ENCODE measurements at places on chromosomes 2 and 18.

GRCh38 chr2:158099716-158100115 is 2.0 kb upstream of the UPP2 start:
- no peak for DNase-seq

DNA sequence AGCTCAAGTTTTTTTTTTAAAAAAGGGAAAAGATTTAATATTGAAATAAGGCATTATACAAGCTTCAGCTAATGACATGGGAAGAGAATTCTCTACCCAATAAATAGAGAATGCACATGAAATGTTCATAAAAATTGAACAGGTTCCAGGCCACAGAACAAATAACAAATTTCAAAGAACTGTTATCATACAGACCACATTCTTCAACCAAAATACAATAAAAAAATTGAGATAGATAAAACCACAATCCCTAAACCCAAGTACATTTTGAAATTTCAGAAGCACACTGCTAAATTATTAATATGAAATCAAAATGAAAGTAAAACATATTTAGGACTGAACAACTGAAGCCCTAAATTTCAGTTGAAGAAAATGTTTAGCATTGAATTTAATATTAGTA is 89.6 kb downstream of the BCL2 start:
- DNase-seq, result no peak

DNA sequence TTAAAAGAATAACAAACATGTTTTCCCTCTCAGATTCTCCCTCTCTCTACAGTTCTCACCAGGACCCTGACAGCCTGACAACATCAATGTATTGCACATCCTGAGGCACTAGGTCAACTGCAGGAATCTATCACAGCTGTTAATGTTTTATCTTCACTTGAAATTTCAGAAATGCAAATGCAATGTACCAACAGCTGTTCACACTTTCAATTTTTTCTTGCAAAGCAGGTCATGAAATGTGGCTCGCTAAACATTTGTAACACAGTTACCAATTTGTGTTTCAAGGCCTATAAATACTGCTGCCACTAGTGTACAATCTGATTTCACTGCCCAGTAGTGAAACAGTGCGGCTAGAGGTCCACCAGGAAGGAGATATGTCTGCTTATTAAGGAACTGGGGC is 147.8 kb downstream of the EXOC6B start:
- DNase-seq, result no peak

DNA sequence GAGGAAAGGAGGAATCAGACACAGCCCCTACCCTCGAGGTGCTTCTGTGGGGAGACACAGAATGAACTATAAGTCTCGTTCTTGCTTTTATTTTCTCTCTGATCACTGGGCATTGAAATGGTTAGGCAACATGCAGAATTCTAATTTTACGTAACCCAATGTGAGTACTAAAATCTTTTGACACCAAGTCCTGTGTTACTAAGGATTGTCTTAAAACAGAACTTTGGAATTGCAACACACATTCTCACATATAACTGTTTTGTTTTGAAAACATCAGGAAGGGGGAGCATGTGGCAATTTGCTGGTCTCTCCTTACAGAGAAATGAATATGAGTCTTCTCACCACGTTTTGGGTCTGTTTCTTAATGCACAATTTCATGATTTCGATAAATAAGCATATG is 23.6 kb upstream of the SULT1C4 start:
- no peak for DNase-seq

GRCh38 chr18:43507842-43508481 is 230.7 kb upstream of the SYT4 start:
- no peak for DNase-seq

DNA sequence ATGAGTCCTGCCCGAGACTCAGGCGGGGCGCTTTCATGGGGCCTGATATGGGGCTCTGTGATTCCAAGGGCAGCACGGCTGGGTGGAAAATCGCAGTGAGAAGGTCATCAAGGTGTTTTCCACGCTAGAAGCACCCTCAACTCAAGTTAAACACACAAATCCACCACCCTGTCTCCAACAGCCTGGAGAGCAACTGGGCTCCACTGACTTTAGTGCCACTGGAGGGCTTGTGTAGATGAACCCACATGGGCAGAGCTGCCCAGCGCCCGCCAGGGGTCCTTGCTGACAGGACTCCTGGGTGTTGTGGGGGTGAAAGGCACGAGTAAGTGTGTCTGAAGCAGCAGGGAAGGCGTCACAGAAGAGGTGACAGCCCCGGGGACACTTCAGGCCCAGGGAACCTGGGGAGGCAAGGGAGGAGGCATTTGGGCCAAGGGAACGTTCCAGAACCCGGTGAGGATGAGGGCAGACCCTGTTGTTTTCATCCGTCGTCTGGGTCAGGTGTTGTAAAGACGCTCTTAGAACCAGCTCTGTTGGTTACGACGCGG is 51.8 kb upstream of the CTDP1 start:
- DNase-seq, result no peak

DNA sequence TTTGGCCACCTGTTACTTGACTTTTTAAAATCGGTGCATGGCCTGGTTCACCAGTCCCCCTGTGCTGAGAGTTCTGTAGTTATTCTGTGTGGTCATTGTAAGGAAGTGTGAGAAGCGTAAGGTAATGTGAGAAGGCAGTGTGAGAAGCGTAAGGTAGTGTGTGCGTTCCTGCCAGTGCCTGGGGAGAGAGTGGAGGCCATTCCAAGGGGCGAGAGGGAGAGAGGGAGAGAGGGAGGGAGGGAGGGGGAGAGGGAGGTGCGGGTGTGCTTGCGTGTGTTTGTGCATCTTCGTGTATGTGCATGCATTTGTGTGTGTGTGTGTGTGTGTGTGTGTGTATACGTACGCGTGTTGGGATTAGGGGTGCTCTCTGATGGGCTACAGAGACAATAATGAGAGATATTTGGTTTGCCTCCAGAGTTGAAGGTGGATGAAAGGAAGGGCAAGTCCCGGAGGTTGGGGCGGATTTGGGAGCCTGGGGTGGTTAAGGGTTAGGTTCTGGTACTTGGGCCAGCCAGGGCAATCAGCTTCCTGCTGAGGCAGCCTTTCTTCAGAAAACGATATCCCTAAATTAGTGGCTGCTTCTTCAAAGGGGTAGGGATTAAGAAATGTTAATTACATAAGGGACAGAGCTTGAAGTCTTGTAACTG is 53.7 kb downstream of the SGPP2 start:
- no peak for DNase-seq

- DNase-seq, result no peak
Measured at GRCh38 chr2:111108745-111109271, 11.9 kb upstream of the BCL2L11 start.

DNA sequence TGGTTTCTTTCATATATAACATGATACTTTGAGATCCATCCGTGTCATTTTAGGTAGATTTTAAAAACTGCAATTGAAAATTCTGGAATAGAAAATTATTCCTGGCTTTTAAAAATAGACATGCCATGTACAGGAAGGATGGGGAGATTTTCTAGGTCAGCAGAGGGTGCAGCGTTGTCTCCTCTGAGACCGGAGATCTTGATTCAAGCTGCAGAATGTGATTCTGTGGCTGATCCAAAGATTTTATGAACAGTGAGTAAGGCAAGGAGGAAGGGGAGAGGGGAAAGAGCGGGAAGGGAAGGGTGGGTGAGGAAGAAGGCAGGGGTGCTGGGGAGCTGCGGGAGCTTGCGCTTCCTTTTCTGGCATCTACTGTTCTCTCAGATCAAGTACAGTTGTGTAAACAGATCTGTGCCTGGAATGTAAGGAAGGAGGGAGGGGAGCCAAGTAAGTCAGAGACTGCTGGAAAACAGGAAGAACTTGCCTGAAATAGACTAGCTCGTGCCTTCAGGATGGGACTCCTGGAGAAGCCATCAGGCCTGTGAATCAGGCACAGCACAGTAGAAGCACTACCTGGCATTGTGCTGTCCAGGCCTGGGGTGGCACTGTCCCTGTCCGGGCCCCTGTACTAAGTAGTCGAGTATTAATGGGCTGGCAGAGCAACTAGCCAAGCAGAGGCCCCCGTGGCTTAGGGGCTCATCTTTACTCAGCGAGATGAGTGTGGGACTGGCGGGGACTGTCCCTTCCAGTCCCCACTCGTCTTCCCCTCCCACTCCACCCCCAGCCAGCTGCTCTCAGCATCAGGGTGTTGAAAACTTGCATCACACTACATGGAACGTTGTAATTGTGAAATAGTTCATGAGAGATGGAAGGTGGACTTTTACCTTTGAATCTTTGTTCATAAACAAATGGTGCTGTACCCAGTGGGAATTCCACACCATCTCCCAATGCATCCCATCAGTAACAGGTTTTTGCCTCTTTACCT is 163.5 kb downstream of the UXS1 start:
- no peak for DNase-seq

GRCh38 chr2:72148837-72149555 is 1.3 kb upstream of the CYP26B1 start:
- DNase-seq, result no peak

DNA sequence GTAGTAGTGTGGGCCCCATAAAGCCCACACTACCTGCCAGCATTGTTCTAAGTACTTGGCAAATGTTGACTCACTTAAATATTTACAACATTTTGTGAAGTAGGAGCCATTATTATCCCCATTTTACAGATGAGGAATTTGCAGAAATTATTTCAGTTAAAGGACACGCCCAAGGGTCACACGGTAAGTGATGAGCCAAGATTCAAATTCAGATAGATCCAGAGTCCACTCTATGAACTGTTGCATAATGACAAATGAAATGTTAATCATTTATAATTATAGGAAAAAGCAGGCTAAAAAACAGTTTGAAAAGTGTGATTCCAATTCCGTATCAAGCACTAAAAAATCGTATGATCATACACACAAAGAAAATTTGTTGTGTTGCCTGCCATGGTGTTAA is 108.4 kb downstream of the MDH1 start:
- no peak for DNase-seq

- DNase-seq, result no peak
Measured at GRCh38 chr18:75200071-75200470, 8.9 kb downstream of the PTGR3 start.

DNA sequence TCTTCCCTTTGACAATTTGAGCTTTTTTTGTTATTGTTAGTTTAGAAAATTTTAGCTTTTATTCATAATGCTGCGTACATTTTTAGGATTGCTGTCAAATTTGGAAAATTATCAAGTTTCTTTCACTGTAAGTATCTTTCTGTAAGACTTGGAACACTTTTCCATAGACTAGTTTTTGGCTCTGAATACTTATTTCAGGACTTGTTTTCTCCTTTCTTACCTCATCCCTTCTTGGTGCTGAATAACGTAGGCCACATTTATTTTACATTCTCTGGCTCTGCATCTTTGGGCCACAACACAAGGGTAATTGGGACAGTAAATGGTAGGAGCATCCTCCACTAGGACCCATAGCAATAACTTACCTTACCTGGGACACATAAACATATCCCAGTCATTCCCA is 85.1 kb downstream of the CCDC85A start:
- DNase-seq, result no peak

DNA sequence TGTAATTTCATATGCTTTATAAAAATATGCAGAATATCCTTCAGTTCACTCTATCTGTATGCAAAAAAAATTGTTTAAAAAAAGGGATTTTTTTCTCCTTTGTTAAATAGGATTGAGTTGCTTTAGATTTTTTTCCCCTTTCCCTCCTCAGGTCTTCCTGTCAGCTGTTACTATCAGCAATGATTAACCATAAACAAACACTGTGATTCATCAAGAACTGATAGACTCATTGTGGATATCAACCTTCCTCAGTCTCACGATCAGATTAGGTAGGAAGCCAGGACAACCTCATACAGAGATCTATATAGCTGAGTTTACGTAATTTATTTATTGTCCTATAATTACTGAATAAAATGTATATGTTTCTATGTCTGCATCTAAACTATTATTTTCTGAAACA is 2136.2 kb upstream of the CELF4 start:
- DNase-seq, result no peak

- DNase-seq, result no peak
Measured at GRCh38 chr2:11947956-11948355, 201.5 kb downstream of the LPIN1 start.

GRCh38 chr2:139165041-139165440 is 384.9 kb upstream of the NXPH2 start:
- DNase-seq, result no peak

GRCh38 chr2:122758967-122759366 is 1003.5 kb downstream of the TSN start:
- no peak for DNase-seq

- DNase-seq, result no peak
Measured at GRCh38 chr2:46036929-46037328, 260.3 kb upstream of the EPAS1 start.

- no peak for DNase-seq
Measured at GRCh38 chr2:240411261-240412160, 24.0 kb upstream of the GPC1 start.

DNA sequence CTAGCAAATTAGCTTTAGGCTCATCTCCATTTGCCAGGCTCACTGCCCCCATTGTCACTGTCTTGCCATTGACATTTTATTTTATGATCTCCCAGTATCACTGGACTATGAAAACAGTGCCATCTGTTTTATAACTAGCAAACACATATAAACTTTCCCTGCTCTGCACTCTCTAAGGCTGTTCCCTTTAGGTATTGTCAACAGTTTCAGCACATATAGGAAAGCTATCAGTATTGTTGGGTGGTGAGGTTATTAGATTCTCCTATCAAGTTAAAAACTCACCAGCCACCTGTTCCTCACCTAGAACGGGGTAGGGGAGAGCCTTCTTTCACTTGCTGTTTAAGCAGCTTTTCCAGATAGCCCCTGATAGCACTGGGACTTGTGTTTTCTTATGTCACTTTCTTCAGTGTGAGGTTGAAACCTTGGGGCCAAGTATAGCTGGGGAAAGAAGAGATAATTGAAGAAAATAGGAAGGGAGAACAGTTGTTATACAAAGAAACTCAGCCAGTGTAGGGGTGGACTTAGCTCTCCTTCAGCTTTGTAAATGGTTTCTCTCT is 32.5 kb downstream of the CFLAR start:
- DNase-seq, result no peak

DNA sequence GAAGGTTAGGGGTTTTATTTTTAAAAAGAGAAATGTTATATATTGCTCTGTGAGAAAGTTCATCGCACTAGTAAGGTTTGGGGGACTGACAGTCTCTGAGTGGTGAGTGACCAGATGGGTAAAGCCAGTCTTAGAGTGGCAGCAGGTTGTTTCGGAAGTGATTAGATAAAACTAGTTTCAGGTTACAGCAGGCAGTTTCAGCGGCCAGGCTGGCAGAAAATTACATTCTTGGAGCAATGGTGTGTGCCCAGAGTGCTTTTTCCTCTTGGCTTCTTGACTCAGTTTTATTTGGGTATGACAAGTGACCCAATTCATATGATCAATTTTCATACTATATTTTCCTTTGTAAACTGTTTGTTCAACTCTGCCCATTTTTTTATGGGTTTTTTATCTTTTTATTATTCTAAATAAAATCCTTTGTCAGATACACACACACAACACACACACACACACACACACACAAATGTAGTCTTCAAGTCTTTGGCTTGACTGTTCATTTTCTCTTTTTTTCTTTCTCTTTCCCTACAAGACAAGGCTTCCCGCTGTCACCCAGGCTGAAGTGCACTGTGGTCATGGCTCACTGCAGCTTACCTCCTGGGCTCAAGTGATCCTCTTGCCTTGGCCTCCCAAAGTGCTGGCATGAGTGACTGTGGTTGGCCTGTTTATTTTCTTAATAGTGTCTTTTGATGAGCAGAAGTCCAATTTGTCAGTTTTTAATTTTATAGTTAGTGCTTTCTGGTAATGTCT is 30.9 kb downstream of the RALBP1 start:
- no peak for DNase-seq

GRCh38 chr2:59182249-59182648 is 941.1 kb upstream of the FANCL start:
- no peak for DNase-seq
